Prostate gland (tissue), 2 donors: ENCODE measurements at places on chromosomes 2 and 18. TPM values are rescaled to one million over a fixed set of nuclear protein-coding genes. Genes with fewer than 3 reads are reported as not detected.

TCF23 gene
- total RNA-seq = 8.5 TPM

DNA sequence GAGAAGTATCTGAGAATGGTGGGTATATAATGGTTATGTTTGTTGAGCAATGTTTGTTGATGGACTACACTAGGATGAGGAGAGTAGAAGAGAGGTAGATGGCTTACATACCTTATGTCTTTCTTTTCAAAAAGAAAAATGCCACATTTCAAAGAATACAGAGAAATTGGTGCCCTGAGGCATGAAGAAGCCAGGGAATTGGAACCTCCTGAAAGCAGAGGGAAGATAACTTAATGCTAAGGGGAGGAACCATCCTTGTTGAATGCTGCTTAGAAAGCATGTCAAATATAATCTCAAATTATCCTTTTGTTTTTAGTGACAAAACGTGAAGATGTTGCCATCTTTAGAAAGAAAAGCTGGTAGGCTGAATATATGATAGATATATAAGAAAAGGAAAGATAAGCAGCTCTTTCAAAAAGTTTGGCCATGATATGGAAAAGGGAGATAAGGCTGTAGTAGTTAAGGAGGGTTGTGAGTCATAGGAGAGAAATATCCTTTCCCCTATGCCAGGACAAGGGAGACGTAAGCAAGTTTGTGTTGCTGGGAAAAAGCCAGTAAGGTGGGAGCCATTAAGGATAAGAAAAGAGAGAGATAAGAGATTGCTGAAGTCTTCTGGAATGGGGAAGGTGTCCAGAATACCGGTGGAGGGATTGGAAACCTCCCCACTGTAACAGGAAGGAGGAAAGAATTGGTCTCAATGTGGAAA lies 66.3 kb downstream of the SCN2A start:
- DNase-seq = no peak

- DNase-seq = no peak
Measured at GRCh38 chr2:149031396-149031795, 7.1 kb upstream of the LYPD6B start.

CXCR2 gene
- total RNA-seq = not detected

DNA sequence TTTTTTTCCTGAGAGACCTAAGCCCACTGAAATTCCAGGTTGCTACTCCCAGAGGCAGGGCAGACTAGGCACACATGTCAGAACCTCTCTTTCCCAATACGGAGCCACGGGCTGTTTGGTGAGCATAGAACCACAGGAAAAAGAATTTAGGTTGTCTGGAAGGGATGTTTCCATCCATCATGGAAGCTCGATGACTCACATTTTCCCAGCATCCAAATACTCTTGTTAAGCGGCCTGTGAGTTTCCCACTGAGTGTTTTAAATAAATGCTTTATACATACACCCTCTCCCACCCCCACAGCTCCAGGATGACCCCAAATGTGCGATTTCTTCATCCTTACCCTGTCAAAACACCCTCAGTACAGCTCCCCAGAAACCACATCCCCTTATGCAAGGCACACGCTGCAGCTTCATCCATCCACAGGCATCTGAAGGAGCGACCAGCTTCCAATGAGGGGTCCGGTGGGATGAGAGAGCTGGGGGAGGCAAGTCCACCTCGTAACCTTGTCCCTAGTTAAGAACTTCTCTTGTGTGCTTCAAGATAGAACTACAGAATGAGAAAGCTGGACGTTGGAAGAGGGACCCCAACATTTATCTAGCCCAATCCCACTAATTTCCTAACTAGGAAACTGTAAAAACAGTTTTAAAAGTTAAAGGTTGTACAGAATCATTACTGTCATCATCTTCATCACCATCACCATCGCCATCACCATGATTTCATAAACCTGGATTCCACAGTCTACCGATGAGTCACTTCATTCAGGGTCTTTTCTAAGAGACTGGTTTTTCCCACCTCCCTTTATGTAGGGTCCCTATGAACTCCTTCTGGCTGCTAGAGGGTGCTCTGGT lies 63.5 kb upstream of the FZD7 start:
- no peak for DNase-seq
